Tibial nerve (tissue), 4 donors: ENCODE measurements at places on chromosomes 11 and 22. TPM values are rescaled to one million over a fixed set of nuclear protein-coding genes. Genes with fewer than 3 reads are reported as not detected.

The IRAG1 gene
- 23.1 TPM for total RNA-seq

DNA sequence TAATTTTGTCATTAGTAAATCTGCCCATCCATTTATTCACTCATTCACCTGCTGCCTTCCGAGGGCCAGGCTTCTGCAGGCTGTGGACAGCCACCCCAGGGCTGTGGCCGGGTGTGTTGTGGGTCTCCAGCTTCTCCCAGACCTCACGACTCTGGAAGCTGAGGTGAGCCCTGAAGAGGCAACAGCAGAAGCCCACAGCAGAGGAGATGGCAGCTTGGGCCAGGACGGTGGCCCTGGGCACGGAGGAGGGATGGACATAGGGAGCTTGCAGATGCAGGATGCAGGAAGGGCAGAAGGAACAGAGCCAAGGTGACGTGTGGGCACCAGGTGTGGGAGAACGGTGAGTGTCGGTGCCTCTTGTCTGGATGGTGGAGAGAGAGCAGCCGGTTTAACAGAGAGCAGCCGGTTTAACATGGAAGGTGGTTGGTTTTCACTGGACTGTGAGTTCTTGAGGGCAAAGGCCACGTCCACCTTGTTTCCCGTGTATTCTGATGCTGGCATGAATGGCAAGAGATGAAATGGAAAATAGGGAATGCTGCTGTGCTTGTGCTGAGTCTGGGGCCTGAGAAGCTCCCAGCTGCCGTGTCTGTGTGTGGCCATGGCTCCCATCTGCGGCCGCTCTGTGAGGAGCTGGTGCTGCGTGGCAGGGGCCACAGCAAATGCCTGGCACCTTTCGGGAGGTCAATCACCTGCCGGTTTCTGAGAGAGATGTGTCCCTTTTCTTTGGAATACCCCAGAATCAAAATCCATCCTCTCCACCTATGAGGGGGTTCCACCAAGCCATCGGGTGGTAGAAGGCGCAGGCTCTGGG is 669.9 kb downstream of the BRD1 start:
- DNase-seq = no peak

DNA sequence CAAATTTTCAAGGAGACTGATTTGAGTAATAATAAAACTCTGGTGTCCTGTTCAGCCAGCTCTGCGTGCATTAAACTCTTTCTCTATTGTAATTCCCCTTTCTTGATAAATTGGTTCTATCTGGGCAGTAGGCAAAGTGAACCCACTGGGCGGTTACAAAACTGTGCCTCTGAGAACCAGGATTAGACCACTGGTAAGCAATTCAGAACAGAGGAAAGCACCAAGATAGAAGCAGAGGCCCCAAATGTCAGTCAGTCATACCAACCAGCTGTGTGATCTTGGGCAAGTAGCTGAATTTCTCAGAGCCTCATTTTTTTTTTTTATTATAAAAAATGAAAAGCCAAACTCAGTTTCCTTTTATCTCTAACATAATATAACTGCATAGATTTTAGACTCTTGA is 54.9 kb downstream of the TRIM44 start:
- DNase-seq = no peak

DNA sequence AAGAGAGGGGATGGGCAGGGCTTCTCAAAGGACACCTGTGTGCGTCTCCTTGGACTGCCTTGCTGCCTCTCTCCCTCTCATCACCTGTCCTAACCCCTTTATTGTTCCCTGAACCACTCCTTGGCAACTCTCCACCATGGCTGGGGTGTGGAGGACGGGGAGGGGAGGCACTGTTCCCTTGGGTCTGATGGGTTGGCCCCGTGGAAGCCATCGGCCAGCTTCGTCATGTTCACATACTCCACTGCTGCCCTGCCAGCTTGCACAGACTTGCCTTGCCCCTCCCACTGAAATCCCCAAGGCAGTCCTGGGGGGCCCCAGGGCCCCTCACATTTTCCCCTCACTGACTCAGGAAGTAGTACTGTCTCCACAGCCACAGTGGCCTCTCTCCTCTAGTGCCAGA is 36.1 kb upstream of the LRRC32 start:
- DNase-seq = no peak

The CALCA gene
- not detected for total RNA-seq

GRCh38 chr22:41442240-41442792 is 4.3 kb downstream of the TOB2 start:
- DNase-seq = no peak

DNA sequence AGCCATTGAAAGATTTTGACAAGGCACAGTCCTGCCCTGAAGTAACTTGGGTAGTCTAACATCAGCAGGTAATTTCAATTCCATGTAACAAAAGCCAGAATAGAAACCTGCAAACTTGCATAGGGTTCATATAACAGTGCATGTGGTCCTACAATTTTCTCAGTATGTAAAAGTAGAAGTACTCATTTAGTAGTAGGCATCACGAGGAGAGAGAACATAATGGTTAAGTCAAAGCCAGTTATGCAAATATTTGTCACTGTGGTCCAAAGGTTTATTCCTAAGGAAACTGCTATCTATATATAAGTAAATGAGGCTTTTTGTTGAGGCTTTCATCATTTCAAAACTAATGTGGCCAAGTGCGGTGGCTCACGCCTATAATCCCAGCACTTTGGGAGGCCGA is 10.1 kb downstream of the ATP5MG start:
- no peak for DNase-seq

The PHF5A gene
- 32.6 TPM for total RNA-seq
